ENCODE measurements at places on chromosomes 7 and 10.

DNA sequence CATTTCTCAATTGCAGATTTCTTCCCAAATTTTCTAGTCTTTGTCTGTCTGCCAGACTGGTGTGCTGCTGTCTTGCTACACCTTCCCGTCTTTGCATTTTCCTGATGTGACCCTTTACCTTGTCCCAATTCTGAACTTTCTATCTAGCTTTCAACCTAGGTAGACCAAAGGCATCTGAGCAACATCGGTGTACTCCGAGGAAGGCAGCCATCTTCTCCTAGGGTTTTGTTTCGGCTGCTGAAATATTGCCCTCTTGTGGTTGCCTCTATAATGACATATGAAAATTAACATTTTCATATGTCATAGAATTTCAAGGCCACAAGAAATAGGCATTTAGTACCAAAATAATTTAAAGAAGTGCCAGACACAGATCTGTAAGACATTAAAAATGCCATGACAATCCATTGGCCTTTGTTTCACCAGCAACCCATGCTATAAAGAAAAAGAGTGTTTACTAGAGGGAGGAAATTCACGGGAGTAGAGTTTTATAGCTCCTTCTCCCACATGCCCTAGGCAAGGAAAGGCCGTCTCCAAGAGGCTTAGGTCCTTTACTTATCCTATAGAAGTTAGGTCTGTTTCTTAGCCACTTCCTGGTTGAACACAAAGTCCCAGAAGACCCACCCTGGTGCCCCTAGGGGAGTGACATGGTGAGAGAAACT is 23.4 kb downstream of the OR9A2 start:
- peak; percentile 23 for DNase-seq

- no peak for DNase-seq
These were observed 33.8 kb downstream of the GALNT11 start for GRCh38 chr7:152059311-152059710.

DNA sequence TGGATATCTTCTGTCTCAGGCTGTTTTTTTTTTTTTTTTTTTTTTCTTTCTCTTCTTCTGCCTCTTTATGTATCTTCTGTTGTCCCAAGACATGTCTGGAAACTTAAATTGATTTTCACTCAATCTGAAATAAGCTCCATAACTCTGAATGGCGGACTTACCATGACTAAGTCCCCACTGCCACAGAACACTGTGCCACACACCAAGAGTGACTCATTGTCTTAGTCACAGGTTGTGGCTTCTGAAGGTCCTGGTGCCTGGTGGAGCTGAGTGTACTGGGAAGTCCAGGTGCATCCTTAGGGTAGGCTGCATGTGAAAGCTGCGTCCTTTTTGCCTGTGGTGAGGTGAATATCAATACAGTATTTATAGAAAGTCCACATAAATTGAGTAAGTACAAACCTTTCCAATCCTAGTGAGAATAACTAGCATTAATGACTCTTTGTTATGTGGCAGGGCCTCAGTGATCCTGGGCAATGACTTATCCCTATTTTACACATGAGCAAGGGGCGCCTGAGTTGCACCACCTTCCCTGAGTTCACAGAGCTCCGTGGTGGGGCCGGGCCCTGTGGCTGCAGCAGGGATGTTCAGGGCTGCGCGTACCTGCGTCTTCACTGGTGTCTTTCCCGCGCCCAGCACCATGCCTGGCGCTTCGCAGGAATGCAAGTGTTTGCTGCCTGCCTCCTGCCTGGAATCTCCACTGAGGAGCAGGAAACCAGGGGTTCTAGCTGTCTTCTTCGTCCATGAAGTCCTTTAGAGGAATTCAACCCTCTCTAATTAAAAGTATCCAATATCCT is 4.3 kb downstream of the PFKP start:
- no peak for DNase-seq

GRCh38 chr10:50439187-50439586 is 184.6 kb downstream of the SGMS1 start:
- DNase-seq: no peak

- no peak for DNase-seq
These were observed 117.4 kb upstream of the GPR26 start for GRCh38 chr10:123548770-123549169.

DNA sequence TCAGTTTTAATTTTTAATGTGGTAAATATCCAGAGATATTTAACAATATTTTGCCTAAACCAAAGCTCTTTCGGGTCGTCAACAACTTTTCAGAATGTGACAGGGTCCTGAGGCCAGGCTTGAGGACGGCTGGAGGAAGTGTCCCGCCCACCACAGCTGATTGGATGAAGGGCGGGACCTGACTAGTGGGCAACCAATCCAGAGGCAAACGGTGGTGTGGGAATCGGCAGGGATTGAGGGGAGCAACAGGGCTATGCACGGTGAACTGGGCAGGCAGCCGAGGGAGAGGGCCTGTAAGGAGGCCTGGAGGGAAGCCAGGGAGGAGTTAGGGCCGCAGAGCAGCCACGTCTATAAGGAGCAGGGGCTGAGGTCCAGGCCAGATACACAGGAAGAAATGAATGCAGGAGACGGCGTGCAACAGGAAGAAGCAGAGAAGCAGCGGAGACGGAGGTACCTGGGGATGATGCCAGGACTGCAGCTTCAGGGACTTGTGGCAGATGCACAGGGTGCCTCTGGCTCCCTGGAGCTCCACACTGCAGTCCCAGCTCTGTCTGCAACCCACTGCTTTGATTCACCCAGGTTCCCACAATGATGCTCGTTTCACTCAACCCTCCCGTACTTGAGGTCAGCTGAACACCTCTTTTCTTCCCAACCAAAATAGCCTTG is 46.1 kb upstream of the ZMIZ1 start:
- no peak for DNase-seq

GRCh38 chr7:20287317-20287716 is 43.4 kb upstream of the ITGB8 start:
- DNase-seq: no peak

- DNase-seq: no peak
These were observed 70.1 kb downstream of the CYCS start for GRCh38 chr7:25054819-25055519.

- no peak for DNase-seq
These were observed 14.2 kb downstream of the PDLIM1 start for GRCh38 chr10:95276367-95277200.

GRCh38 chr10:3763852-3764625 is 21.0 kb downstream of the KLF6 start:
- DNase-seq: no peak

Measured in WERI-Rb-1 (cell line).